ENCODE measurements at places on chromosomes 13 and 19.
A peak's percentile ranks its signal among the peaks of the same experiment; 100 is the strongest.

- DNase-seq, result no peak
Observed at GRCh38 chr19:51978882-51979281, 7.8 kb downstream of the ZNF350 start.

GRCh38 chr19:44718441-44719261, 19.7 kb downstream of the CEACAM16 start:
- DNase-seq, result no peak

DNA sequence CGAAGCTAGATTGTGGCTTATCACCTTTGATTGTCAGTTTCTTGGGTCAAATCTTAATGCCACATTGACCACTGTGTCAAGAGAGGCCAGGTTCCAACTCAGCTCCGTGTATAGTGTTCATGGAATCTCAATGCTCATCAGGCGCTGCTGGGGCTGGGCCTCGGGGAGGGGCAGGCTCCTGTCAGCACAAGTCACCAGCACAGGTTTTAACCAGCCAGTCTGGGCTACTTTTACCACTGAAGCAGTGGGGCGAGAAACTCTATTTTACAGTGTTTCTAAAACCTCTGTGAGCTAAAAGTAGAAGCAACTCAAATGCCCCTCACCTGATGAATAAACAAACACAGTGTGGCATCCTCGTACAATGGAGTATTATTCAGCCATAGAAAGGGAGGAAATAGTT, 118.7 kb upstream of the GJB6 start:
- DNase-seq, result no peak

- peak; percentile 80 for DNase-seq
Observed at GRCh38 chr13:27826379-27827353, 34.4 kb downstream of the GSX1 start.

DNA sequence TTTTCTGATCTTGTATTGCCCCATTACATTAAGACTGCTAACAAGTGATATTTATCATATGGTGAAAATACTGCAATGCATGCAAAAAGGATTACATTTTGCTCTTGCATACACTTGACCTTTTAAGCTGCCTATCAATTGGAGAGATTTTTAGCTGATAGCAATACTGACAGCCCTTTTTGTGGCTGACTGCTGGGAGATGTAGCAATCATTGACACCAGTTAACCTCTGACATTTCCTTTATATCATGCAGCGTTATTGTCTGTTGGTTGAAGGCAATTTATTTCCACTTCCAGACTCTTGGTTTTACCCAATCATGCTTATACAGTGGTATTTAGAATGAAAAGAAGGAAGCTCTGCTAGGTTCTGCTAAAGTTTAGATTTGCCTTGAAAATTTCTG, 364.0 kb downstream of the LMO7 start:
- DNase-seq, result peak; percentile 8

- DNase-seq, result peak; percentile 43
Observed at GRCh38 chr19:39141929-39142328, 16.3 kb downstream of the PAK4 start.

DNA sequence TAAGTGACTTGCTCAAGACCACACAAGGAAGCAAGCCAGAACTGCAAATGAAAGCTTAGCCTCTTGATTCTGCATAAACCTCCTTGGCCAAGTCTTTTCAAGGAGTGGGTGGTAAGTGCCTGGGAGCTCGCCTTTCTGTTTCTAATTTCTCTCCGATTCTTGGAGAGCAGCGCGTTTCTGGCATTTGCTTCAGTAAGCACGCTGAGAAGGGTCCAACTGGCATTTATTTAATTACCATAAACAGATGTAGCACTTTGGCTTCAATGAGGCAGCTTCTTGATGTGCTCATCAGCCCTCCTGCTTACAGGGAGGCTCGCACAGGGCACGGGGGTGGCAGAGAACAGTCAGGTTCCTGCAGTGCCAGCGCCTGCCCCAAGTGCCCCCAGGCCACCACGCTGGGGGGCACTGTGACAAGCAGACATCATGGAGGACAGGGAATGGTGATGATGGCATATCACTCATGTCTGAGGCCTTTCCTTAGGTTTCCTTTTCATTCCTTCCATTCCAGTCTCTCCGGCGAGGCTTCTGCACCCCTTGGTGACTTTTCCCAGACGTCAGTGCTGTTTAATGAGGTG, 13.3 kb downstream of the SIAH3 start:
- no peak for DNase-seq

- no peak for DNase-seq
Observed at GRCh38 chr13:99895444-99896368, 75.9 kb downstream of the ZIC5 start.

GRCh38 chr13:52194184-52194868, 34.9 kb upstream of the NEK3 start:
- peak; percentile 87 for DNase-seq

DNA sequence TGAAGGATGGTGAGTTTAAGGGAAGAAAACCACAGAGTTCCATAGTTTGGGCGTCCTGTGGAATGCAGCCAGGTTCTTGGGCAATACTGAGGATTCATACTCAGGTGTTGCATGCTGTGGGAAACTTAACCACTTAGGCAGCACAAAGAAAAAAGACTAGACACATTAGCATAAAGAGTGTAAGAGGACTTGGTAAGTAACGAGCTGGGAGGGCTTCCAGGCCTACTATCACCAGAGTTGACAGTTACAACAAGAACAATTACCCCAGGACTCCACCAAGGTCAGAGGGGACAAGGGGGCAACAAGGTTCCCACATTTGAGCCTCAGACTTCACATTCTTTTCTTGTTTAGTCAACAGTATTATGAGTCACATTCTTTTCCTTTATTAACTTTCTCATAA, 33.2 kb downstream of the KCTD12 start:
- no peak for DNase-seq

DNA sequence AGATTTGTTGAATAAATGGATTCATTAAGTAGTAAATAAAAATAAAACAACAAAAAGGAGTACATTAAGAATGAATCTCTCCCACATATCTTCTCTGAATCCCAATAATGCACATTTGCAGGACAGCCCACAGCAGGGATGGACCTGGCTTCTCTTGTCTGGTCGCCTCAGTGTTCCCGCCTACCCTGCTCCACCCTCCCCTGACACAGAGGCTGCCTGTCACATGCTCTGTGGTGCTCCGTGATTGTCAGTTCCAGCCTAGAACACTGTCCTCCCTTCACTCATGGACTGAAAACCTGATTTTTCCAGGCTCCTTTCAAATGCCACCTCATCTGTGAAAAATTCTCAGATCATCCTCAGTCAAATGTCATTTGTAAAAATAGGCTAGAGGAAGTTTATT, 94.5 kb upstream of the GPR12 start:
- no peak for DNase-seq

DNA sequence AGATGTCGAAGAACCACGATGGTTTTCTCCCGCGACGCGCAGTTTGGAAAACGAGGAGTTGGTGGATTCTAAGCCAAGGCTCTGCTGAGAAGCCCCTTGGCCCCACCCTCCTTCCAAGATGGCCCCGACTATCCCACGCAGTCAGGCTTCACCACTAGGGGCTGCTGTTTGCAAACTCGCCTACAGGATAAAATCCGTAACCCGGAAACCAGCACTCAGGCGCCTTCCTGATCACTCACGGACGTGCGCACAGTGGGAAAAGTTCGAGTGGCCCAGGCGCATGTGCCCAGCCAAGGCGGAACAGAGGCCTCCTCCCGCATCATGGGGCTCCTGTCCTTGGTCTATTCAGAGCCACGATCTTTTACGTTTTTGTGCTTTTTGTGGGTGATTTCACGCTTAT, 19.2 kb upstream of the UQCR11 start:
- DNase-seq, result peak; percentile 88

DNA sequence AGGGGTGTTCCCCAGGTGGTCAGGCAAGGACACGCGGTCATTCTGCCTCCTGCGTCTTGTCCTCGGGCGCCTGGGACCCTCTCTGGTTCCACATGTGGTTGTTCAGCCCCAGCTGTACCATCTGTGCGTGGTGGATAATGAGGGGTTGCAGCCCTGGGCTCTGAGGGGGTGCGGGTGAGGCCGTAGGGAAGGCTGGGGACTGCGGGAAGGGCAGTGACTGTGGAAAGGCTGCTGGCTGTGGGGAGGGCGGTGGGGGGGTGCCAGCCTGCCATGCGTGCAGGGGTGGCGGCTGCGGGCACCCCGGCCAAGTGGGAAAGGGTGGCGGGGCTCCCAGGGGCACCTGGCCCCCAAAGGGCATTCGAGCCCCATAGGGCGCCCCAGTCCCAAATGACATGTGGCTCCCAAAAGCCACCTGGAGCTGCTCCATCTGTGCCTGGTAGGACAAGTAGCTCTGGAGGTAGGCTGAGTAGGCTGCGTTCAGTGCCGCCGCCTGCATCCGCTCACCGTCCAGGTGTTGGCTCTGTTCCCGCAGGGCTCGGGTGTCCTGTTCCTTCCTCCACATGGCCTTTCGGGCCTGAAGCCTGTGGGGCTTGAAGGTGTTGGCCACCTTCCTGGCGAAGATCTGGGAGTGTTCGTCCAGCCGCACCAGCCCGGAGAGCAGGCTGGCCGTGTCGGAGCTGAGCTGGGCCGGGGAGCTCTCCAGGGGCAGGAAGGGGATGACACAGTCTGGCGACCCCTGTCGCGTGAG, 15.1 kb downstream of the TICAM1 start:
- DNase-seq, result no peak

GRCh38 chr13:108188260-108188659, 27.1 kb downstream of the LIG4 start:
- no peak for DNase-seq

GRCh38 chr13:31355001-31355400, 155.2 kb downstream of the B3GLCT start:
- DNase-seq, result no peak

- DNase-seq, result no peak
Observed at GRCh38 chr13:98825659-98826058, 73.2 kb upstream of the SLC15A1 start.

DNA sequence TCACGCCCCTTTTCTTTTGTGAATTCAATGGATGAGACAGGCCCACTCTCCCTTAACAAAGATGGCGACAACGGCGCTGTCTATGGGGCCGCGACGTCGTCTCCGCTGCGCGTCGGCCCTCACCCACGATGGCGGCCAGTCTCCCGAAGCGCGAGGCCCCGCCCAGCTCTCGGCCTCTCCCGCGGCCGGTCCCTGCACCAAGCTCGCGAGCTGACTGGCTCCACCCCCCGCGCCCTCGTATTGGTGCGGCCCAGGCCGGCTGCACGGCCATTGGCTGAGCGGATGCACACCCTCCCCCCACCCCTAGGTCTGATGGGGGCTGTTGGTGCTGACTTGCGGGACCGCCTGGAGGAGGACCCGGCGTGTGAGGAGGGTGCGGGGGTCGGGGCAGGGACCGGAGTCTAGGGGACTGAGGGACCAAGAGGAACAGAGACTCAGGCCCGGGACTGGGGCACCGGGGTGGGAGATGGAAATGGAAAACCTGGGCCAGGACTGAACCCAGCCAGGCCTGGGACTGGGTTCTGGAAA, 4.8 kb downstream of the SPHK2 start:
- DNase-seq, result peak; percentile 98

DNA sequence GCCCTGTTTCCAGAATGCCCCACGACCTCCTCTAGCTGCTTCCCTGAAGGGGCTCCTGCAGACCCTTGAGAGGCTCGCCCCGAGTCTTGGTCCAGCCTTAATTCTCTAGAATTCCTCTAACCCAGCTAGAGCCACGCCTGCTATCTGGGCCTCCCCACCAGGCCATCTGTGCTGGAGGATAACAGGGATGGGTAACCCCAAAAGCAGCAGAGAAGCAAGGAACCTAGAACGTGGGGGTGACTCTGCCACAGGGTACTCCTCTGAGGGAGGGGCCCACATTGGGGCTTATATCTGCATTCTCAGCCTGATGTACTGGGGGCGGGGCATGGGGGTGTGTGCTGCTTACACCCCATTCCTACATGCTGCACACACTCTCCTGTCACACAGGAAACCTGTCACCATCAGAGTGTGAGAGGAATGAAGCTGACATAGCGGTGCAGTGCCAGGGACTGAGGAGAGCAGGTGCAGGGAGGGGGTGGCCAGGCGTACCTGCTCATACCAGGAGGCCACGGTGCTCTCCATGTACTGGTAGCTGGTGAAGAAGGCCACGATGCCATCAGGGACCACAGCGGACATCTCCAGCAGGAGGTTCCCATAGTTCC, 13.8 kb downstream of the KLC3 start:
- DNase-seq, result no peak

- DNase-seq, result peak; percentile 36
Observed at GRCh38 chr19:2661615-2662014, 40.9 kb downstream of the GNG7 start.

GRCh38 chr13:19646063-19646462, 12.6 kb downstream of the MPHOSPH8 start:
- DNase-seq, result no peak

GRCh38 chr19:5850743-5851293, 431 bp downstream of the FUT3 start:
- DNase-seq, result no peak

GRCh38 chr19:53927739-53928138, 18.7 kb downstream of the CACNG7 start:
- peak; percentile 74 for DNase-seq

DNA sequence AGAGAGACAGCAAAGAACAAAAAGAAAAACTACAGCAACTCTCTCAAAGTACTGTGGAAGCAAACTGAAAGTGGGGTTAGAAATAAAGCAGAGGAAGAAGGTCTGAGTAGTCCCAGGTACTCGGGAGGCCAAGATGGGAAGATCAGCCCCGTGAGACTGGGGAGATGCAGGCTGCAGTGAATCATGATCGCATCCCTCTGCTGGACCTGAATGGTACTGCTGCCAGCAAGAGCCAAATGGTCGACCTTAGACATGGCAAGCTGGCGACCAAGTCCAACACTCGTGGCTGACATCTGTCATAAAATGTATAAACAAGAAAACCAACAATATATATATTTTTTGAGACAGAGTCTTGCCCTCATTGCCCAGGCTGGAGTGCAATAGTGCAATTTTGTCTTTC, 33.7 kb upstream of the ZNF724 start:
- peak; percentile 75 for DNase-seq

All from common myeloid progenitor, CD34-positive (primary cell).